ENCODE measurements at places on chromosomes 6 and 20.

GRCh38 chr20:49149281-49150045 is 38.7 kb downstream of the STAU1 start:
- no peak for ATAC-seq

- ATAC-seq = no peak
Measured at GRCh38 chr6:158776737-158777136, 42.4 kb downstream of the EZR start.

DNA sequence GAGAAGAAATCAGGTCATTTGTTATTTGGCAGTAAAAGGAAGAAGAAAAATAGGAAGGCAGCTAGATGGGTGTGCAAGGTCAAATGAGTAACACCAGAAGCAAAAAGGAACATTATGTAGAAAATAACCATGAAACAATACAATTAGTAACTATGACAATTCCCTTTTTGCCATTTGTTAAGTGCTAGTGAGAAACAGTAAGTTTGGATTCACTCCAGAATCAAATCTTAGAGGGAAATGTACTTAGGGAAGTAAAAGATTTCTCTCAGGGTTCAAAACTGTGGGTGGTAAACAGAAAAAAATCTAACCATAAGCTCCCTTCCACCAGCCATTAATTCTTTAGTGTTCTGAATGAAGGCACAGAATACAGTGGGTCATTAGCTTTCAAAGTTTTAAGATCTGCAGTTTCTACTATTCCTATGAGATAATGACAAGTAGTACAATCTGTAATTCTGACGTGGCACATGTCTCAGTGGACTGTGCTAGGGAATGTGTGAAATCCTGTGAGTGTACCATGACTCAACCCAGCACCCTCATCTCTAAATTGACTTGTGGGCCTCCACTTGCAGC is 17.1 kb downstream of the REPS1 start:
- ATAC-seq = peak; percentile 69

DNA sequence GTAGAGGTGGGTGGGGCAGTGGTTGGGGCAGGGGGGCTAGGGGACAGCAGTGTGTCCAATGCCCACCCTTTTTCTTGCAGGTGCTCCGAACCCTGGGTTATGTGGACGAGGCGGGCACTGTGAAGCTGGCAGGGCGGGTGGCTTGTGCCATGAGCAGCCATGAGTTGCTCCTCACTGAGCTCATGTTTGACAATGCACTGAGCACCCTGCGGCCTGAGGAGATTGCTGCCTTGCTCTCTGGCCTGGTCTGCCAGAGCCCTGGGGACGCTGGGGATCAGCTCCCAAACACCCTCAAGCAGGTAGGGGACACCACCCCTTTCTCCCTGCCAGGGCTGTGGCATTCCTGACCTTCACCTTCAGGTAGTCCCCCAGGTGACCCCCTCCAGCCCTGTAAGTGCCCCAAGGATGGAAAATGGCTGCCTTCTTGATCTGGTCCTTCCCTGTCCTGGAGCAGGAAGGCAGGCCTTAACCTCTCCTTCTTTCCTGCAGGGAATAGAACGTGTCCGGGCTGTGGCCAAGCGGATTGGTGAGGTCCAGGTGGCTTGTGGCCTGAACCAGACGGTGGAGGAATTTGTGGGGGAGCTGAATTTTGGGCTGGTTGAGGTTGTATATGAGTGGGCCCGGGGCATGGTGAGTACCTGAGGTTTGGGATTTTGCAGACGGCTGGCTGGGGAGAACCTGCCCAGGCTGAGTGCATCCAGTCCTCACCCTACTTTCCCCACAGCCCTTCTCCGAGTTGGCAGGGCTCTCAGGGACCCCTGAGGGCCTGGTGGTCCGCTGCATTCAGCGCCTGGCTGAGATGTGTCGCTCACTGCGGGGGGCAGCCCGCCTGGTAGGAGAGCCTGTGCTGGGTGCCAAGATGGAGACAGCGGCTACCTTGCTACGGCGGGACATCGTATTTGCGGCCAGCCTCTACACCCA is 2.9 kb downstream of the DXO start:
- no peak for ATAC-seq

DNA sequence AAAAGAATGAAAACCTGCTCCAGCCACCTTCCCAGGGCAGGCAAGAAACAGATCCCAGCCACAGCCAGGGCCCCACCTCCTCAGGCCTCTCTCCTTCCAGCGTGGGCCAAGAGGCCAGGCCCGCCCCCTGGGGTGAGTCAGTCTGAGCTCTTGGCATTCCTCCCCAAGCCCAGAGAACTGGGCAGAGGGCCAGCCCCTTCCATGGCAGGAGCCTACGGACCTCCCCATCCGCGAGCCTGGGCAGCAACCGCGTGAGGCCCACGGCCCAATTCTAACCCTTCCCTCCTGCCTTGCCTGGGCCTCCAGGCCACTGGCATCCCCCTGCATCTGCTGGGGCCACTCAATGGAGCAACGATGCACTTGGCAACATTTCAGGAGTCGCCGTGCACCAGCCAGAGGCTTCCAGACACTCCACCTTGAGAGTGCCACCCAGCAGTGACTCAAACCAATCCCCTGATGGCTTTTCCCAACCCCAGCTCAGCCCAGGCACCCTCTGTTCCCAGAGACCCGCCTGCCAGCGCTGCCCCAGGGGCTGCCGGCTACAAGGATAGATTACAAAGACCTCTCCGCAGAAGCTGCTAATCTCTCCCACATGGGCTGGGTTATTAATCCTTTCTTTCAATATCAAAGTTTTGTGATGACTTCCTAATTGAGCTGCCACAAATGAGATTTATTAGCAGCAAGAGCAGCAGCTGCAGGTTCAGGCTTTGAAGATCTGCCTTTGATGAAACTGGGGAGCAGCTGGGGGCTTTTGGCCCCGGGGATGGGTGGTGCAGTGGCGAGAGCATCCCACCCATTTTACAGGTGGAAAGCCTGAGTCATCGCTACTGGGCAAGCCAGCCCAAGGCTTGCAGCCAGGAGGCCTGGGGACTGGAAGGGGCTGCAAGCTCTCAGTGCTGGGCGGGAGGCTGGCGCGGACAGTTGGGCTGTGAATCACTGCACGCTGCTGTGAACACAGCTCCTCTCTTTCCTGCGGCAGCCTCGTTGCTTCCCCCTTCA is 85.7 kb downstream of the NFATC2 start:
- ATAC-seq = peak; percentile 97

- no peak for ATAC-seq
Measured at GRCh38 chr6:56343295-56343694, 95.9 kb upstream of the COL21A1 start.

DNA sequence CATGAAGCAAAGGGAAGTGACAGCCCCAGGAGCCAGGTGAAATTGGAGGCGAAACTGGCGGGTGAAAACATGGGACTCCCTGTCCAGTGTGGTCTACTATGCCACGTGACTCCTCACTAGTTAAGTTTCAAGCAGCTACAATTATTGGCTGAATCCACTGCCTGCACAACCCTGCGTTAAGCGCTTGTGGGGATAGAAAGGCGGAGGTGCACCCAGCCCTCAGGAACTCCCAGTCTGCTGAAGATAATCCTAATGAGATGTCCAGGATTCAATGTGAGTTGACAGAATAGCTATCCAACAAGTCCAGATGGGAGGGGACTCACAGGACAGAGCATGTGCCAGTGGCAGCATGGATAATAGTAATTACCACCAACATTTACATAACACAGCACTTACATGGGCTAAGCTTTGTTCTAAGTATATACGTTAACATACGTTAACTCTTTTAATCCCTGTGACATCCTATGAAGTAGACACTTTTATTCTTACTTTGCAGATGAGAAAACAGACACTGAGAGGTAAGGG is 1.8 kb downstream of the MOCS1 start:
- no peak for ATAC-seq

- no peak for ATAC-seq
Measured at GRCh38 chr6:150006961-150007464, 18.3 kb downstream of the RAET1L start.

DNA sequence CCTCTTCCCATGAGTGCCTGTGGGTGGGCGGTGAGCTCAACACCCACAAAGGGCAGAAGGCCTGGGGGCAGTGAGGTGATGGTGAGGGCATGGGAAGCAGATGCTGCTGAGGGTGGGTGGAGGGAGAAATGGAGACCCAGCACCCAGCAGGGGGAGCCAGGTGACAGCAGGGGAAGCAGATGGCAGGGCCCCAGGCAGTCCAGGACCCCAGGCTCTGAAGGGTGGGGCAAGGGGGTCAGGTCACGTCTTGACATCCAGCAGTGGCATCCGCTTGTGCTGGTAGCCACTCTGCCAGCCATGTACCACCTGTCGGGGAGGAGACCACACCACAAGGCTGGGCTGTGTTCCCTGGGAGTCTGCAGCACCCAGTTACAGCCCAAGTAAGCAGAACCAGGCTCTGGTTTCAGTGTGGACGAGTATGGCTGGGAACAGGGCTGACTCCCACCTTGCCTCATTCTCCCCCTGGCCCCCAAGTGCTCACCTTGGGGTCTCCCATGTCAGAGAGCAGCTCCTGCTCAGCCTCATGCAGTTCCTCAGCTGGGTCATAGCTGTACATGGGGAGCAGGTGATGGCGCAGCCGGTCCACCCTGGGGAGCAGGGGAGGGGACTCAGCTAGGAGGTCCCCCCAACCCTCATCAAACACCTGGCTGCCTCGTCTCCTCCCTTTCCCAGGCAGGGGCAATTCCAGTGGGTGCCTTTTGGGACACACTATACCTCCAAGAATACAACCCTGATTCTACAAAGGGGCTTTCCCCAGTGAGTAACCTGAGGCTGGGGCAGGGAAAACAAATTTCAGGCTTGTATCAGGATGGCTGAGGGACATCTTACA is 2.0 kb downstream of the SMIM29 start:
- ATAC-seq = no peak

DNA sequence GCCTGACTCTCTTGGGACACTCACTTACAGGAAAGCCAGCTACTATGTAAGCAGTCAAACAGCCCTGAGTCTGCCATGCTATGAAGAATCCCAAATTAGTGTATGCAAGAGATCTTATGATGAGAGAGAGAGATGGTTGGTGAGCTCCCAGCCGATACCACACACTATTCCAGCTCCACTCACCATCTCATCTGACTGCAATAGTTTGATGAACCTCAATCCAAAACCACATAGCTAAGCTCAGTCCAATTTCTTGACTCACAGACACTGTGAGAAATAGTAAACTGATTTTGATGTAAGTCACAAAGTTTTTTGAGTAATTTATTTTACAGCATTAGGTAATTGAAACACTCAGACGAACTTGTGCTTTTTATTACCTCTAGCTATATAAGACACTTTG is 441.4 kb downstream of the COL12A1 start:
- no peak for ATAC-seq

DNA sequence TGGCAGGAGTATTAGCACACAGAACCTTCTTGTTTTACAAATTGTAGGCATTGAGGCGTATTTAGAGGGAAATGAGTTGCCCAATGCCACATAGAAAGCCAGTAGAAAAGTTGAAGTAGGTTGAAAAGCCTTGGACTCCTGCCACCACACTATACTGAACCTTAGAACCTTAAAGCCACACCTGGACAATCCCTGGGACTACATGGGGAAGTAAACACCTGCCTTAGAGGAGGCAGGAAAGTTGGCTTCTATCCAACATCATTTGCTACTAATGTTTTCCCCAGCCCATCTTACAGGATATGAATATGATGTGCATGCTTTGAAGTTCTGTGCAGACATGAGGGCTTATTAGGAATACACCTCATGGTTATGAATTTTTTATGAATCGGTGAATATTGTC is 5.3 kb upstream of the EPPIN start:
- ATAC-seq = no peak

DNA sequence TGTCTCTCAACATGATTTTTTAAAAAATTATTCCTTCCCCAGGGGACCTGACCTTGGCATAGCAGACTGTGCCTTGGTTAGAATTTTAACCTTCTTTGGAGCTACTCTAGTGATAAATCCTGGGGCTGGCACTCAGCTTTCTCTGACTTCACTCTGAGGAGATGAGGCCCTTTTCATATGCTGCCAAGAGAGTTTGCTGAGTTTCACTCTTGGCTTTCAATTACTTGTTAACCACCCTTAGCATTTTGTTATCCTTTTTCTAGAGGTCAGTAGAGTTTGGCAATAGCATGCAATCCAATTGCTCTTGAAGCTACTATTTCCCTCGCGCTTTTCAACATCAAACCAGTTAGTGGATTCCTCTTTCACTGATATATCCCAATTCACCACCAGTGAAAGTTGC is 920.3 kb downstream of the EYS start:
- no peak for ATAC-seq

- ATAC-seq = no peak
Measured at GRCh38 chr20:34311118-34312023, 8.2 kb upstream of the AHCY start.

- no peak for ATAC-seq
Measured at GRCh38 chr6:10837009-10837621, 1.2 kb downstream of the MAK start.

DNA sequence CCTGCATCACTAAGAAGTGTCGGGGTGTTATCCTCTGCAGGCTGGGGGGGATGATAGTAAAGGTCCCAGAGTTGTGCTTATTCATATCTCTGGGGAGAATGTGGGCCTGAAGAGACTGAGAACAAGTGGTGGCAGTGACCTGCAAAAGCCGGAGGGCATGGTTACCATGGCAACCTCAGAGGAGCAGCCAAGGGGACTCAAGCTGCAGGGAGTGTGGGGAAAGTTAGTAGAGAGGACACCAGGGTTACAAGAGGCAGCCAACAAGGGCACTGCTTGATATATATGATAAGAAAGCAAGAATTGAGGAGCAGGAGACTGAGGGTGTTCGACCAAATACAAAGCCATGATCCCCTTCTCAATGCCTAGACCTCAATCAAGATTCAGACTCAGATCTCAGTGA is 46.1 kb downstream of the HLA-F start:
- ATAC-seq = no peak

GRCh38 chr20:3423126-3423525 is 15.7 kb upstream of the DNAAF9 start:
- ATAC-seq = no peak

GRCh38 chr6:10411971-10412460 is 2.9 kb downstream of the TFAP2A start:
- ATAC-seq = peak; percentile 52

DNA sequence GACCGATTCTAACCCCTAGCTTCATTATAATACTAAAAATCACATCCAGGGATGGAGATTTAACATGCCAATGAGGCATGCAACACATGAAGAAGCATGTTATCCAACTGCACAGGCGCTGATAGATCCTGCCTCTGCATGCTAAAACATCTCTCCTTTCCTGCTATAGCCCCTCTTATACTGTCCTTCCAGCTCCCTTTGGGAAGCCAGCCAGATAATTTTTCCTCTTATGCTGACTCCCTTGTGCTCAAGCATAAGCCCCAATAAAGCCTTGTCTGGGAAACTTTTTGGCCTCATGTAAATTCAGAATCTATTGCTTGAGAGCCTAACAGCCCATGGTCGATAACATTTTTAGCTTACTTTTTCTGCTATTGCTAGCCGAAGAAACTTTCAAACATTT is 404.3 kb downstream of the EPM2A start:
- ATAC-seq = no peak

GRCh38 chr6:11702500-11703130 is 76.0 kb downstream of the ADTRP start:
- ATAC-seq = no peak

DNA sequence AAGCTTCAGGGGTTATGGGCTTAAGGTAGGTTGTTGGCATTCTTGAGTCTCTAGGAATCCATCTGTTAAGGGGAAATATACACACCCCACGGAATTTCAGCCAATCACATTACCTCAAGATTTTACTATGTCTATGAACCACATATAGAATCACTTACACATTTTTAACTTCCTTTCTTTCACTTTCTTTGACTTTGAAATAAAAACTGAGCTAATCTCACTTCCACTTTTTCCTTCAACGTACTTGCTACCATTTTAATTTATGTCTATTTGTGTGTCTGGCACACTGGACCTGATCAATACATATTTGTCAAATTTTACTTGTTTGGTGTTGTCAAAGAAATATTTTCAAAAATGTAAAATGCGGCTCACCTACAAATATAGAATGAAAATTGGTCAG is 545.4 kb upstream of the JAG1 start:
- ATAC-seq = no peak

GRCh38 chr6:75199889-75200288 is 6.0 kb downstream of the COL12A1 start:
- ATAC-seq = no peak
